ENCODE measurements at places on chromosomes 2 and 18. TPM values are rescaled to one million over a fixed set of nuclear protein-coding genes. Genes with fewer than 3 reads are reported as not detected.

The C2orf78 gene
- not detected for total RNA-seq

The TRIM43B gene
- not detected for total RNA-seq

The SCYGR1 gene
- not detected for total RNA-seq

The LTBP1 gene
- 13.6 TPM for total RNA-seq

The GPR39 gene
- total RNA-seq: not detected

The DSG1 gene
- total RNA-seq: not detected

The ANKRD23 gene
- 2.2 TPM for total RNA-seq

The UPP2 gene
- total RNA-seq: not detected
